ENCODE measurements at places on chromosomes 5 and 9.
A peak's percentile ranks its signal among the peaks of the same experiment; 100 is the strongest.

- DNase-seq = no peak
Observed at GRCh38 chr9:37437010-37437409, 14.5 kb downstream of the GRHPR start.

- DNase-seq = no peak
Observed at GRCh38 chr9:10248890-10249289, 363.9 kb downstream of the PTPRD start.

DNA sequence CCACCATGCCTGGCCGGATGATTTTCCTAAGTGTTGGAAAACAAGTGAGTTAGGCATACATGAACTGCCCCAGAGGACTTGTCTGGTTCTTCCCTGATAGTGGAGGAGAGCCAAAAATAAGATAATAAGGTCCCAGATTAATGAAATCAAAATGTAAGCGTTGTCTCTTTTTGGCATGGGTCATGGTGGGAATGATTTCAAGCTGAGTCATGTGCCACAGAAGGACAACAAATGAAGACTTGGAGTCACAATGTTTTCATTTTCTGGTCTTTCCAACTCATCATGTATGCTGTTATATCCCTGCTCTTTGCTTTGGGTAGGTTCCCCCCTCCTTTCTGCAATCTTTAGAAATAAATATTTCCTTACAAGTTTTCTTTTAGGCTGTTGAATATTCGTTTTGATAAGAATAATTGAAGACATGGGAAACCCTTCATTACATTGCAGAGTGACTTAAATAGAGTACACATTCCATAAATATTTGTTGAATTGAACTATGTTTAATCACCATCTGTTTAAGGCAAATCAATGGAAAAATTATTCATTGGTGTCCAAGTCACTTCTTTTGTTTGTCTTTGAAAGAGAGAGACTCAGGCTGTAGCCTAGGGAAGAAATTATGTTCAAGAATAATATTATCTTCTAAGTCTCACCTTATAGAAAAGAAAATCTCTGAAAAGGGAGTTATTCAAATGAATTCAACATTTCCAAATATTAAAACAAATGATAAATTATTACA is 196.3 kb downstream of the CSNK1G3 start:
- peak; percentile 95 for DNase-seq

DNA sequence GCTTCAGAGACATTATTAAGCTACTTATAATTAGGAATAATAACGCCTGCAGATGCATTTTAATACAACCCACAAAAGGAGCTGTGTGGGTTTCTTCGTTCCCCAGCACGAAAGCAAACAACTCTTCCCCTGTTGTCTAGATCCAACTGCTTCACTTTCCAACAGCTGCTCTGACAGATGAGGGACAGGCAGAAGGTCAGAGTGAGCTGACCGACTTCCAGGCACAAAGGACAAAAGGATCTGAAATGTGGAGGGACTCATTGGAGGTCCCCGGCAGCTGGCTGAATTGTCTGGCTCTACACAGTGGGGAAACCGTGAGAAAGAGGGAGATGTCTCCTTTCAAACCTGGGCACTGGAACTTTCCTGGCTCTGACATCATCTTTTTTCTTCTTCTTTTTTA is 79.1 kb upstream of the ALDH1B1 start:
- no peak for DNase-seq

DNA sequence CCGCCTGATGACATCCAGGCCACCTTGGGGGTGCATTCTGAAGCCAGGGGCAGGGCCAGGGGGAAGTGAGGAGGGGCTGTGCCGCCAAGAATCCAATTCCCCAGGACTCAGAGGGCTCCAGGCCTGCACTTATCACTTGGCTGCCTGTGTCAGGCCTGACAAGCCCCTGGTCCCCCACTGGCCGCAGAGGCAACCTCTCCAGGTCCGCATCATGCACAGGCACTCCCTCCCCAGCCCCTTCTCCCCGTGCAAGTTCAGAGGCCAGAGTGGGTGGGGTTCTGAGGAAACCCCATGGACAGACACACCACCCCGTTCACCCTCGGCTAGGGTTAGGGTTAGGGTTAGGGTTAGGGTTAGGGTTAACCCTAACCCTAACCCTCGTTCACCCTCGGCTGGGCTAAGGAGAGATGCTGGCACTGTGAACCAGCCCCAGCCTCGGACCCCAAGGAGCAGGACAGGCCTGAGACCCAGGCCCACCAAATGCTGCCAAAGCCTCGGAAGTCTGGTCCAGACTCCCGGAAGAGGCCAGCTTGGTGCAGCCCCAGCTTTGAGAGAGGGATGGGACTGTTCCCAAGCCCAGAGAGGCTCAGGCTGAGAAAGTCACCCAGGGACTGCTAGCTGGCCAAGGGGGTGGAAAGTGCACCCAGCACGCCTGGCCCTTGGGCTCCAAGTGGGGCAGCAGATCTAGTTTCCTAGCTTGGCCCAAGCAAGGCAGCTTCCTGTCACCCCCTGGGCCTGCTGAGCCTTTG is 4.9 kb downstream of the LCN2 start:
- no peak for DNase-seq

DNA sequence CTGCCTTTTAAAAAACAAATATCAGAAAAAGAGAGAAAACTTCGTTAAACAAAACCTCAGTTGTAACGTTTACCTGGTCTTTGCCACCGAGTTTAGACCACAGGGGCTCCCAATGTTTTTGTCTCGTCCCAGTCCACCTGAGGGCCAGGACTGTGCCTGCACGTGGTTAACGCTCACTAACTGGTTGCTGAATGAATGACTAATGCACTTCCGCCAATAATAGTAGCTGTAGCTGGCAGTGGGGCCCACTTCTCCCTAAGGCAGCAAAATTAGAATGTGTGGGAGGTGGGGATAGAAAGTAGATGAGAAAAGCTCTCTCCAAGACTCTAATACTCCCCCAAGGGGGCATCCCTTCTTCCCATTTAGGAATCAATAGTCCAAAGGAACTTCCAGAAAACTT is 29.1 kb upstream of the MED27 start:
- no peak for DNase-seq

- DNase-seq = no peak
Observed at GRCh38 chr9:134678666-134679443, 37.3 kb downstream of the COL5A1 start.

DNA sequence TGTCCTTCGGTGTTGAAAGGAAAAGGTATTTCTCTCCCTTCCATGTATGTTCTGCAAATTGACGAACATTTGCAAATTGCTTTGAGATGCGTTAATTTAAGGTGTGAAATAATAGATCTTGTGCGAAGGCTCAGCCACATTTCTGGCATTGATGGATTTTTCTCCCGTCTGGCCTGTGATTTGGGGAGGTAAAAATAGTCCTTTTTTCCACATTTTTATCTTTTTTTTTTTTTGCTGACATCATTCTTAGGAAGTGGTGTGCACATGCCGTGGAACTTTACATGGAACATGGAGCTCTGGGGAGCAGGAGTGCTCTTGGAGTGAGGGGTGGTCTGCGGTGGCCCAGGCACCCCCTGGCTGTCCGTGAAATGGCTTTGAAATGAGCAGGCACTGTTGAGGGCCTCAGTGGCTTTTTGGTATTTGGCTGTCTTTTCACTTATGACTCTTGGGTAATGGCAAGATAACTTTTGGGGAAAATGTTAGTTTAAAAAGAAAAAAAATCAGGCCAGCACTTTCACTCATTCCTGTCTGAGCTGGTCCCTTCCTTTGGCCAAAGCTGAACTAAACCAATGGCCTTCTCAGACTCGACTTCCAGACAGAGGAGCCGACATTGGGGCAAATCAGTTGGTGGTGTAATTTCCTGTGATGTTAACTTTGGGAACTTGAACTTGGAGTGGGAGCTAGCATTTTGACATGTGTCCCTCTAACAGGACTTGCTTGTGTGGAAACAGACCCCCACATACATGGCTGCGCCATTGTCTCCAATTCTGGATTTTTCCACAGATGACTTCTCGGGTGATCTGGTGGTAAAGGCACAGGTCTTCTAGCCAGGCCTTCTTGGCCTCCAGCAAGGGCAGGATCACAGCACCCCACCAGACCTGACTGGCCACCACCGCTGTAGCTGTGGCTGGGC is 4.2 kb downstream of the NEK6 start:
- DNase-seq = no peak

GRCh38 chr5:1312993-1313833 is 18.3 kb upstream of the TERT start:
- peak; percentile 80 for DNase-seq

DNA sequence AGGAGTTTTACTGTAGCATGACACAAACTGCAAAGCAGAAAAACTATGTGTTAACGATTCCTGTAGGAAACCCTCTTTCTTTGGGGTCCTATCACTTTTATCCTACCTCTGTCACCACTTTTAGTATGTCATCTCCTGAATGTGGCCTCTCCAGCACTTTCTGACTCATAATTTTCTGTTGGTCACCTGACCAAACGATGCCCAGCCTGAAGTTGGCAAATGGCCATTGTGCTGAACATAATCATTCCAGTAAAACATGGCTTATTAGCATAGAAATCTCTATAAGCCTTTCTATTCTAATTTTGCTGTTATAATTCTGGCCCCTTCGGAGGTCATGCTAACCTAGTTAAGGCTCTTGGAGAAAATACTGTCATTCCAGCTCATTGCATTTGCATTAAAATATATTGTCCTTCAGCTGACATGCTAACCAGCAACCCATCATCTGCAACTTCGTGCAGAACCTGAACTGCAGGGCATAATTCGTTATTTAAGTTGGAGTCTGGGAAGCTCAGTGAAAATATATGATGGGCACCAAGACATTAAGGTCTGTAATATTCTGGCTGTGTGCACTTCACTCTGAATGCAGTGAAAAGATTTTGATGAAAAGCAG is 140.3 kb downstream of the NMUR2 start:
- DNase-seq = peak; percentile 4

DNA sequence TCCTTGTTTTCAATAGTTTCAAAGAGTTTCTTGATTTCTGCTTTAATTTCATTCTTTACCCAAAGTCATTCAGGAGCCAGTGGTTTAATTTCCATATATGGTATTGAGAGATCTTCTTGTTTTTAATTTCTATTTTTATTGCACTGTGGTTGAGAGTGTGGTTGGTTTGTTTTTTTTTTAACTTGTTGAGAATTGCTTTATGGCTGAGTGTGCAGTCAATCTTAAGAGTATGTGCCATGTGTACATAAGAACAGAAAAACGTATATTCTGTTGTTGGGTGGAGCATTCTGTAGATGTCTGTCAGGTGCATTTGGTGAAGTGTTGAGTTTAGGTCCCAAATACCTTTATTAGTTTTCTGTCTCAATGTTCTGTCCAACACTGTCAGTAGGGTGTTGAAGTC is 26.7 kb upstream of the IPPK start:
- DNase-seq = no peak

- no peak for DNase-seq
Observed at GRCh38 chr5:115418788-115419187, 122.3 kb upstream of the CCDC112 start.

DNA sequence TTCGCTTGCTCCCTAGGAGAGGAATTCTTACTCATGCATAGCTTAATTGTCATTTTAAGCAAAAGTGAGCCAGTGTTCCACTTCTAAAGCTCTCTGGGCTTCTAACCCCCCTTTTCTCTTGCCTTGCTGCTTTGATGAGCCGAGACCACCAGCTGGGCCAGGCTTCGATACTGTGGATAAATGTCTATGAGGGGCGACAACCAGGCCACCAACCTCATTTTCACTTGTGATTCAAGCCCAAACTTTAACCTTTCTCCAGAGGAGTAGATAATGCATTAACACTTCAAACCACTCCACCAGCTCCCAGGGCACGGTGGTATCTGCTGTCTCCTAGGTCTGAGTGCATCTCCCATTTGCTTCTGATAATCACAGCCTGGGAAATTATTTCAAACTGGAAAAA is 205.6 kb downstream of the PSAT1 start:
- no peak for DNase-seq

GRCh38 chr5:6495433-6496206 is 47.0 kb downstream of the UBE2QL1 start:
- DNase-seq = no peak

- DNase-seq = no peak
Observed at GRCh38 chr5:130974021-130974683, 190.9 kb downstream of the HINT1 start.

GRCh38 chr9:79617395-79617794 is 45.6 kb downstream of the TLE4 start:
- DNase-seq = peak; percentile 34

- DNase-seq = peak; percentile 46
Observed at GRCh38 chr5:175343308-175343707, 100.7 kb downstream of the DRD1 start.

DNA sequence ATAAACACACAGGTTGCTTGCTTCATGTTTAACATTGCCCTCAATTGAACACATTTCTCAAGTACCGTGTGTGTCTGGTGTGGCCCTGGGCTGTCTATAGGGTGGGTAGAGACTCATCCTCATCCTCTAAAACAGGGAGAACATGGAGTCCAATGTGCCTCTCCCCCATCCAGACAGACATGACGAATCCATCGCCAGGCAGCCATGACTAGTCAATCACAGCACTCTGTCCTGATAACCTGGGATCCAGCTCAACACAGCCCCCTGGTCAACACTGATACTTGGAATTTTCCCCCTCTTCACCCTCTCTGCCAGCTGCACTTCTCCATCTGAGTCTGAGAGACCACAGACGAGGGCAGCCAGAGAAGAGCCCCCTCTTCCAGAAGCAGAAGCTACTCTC is 10.7 kb upstream of the NTNG2 start:
- DNase-seq = no peak

GRCh38 chr5:82105457-82105856 is 133.6 kb downstream of the ATG10 start:
- DNase-seq = peak; percentile 27

DNA sequence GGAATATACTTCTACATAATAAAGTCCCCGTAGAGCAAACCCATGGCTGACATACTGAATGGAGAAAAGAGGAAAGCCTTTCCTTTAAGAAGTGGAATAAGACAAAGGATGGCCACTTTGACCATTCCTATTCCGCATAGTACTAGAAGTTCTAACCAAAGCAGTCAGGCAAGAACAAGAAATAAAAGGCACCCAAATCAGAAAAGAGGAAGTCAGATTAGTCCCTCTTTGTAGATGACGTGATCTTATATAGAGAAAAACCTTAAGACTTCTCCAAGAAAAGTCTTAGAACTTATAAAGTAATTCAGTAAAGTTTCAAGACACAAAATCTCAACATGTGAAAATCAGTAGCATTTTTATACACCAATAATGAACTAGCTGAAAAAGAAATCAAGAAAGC is 133.9 kb downstream of the GIN1 start:
- DNase-seq = no peak

GRCh38 chr5:134784946-134785620 is 26.5 kb downstream of the DDX46 start:
- DNase-seq = peak; percentile 76
